ENCODE measurements at places on chromosomes 3 and 15. TPM values are rescaled to one million over a fixed set of nuclear protein-coding genes. Genes with fewer than 3 reads are reported as not detected.

The BLM gene
- total RNA-seq, result 3.6 TPM

DNA sequence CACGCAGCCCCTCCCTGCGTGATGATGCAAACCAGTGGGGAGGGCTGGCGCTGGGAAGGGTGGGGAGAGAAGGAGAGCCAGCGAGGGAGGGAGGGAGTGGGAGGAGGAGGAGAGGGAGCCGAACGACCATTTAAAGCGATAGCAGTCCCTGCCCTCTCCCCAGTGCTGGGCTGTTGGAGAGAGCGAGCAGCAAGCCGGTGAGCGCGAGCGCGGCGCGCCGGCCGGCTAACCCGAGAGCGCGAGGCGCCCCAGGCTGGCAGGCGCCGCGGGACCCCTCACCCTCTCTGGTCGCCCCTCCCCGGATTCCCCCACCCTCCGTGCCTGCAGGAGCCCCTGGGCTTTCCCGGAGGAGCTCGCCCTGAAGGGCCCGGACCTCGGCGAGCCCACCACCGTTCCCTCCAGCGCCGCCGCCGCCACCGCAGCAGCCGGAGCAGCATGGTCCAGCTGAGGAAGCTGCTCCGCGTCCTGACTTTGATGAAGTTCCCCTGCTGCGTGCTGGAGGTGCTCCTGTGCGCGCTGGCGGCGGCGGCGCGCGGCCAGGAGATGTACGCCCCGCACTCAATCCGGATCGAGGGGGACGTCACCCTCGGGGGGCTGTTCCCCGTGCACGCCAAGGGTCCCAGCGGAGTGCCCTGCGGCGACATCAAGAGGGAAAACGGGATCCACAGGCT is at the start of gene GRM7:
TSS of gene GRM7 (plus strand) at position 162 of the 671 bp plus-strand sequence.
- DNase-seq, result peak; percentile 79

DNA sequence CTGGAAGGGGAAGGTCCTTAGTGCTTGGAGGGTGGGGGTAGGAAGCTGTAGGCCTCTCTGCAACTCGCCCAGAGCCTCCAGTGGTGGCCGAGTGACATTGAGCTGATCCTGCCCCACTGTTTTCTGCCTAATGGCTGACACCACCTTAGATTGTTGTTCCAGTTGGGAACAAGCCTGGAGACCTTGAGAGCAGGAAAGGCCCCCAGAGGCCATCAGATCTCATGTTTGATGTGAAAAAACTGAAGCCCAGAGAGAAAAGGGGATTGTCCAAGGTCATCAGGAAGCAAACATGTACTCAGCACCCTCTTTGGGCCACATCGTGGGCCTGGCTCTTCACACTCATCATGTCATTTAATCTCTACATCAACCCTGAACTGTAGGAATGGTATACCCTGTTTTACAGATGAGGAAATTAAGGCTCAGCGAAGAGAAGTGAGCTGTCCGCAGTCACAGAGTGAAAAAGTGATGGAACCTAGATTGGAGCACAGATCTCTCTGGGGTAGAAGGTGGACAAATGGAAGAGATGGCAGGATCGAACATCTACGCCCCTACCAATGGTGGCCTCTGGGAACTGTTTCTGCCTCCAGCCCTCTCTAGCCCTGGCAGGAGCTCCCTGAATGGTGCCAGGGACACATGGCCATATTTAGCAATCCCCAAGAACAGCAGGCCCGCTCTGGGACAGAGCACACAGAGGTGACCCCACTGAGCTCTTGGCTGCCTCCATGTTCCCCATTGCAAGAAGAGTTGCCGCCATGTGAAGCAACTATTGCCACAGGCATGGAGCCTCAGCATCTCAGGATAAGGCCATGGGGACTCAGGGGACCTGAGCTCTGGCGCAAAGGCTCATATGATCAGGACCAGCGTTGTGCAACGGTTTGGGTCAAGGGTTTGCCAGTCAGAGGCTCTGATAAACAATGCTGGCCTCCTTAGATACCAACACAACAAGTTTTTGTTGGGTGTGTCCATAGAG is 31.6 kb upstream of the TSEN2 start:
- DNase-seq, result no peak

The NANOGP8 gene
- total RNA-seq, result not detected

The ESYT3 gene
- 0.31 TPM for total RNA-seq

The PLXND1 gene
- total RNA-seq, result 14.3 TPM

DNA sequence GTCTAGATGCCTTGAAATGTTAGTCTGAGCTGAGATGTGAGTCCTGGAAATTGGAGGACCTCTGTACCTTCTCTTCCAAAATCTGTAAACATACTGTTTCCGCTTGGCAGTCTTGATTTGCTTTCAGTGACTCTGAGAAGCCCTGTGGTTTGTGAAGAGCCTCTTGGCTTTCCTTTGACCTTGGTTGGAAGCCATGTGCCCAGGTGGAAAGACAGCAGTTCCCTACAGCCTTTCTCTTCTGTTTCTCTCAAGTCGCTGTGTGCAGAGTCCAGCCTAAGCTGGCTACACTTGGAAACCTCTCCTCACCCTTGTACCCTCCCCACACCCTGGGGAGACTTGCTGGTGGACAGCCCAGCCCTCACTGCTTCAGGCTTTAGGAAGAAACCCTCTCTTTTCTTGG is 129.8 kb upstream of the CTDSPL start:
- DNase-seq, result no peak

- no peak for DNase-seq
Observed at GRCh38 chr3:31858439-31858838, 122.6 kb downstream of the OSBPL10 start.

DNA sequence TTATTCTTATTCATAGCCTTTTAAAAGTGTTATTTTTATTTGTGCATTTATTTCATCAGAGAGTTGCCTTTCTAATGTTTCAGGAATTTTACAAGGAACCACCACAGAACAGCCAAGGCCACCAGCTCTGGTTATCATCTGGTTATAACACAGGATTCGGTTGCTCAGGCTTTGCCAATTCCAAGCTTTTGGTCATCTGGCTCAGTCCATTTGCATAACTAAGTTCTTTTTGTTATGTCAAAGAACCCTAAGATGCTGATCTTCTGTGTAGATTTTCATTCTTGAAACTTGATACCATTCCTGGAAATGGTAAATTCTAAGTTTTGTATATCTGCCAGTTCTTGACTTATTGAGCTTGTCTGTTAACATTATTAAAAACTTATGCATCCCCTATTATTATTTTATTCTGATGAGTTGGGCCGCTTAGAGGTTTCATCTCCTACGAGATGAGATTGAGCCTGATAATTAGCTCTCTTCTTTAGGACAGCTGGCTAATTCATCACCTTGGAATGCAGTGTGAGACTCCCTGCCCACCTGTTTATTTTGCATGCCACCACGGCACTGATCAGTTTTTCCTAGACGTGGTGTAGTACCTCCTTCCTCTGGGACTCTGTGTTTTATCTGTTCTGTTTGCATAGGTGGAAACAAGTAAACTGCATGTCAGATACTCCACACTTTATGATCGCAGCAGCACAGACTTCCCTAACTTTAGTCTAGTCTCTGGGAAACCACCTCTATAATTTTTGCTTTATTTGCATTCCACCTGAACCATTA is 264.8 kb downstream of the SLCO3A1 start:
- no peak for DNase-seq

The B2M gene
- 316 TPM for total RNA-seq

The PPP1R14D gene
- total RNA-seq, result not detected

The SAMMSON gene
- total RNA-seq, result 0.47 TPM

DNA sequence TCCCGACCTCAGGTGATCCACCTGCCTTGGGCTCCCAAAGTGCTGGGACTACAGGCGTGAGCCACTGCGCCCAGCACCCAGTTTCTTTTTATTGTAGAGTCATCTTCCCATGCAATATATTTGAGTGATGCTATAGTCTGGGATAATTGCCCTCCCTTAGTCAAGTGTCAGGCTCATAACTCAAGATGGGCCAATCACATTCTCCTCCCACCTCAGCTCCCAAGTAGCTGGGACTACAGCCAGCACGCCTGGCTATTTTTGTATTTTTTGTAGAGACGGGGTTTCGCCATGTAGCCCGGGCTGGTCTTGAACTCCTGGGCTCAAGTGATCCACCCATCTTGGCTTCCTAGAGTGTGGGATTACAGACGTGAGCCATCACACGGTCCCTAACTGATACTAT is 15.2 kb upstream of the PTPN9 start:
- no peak for DNase-seq

DNA sequence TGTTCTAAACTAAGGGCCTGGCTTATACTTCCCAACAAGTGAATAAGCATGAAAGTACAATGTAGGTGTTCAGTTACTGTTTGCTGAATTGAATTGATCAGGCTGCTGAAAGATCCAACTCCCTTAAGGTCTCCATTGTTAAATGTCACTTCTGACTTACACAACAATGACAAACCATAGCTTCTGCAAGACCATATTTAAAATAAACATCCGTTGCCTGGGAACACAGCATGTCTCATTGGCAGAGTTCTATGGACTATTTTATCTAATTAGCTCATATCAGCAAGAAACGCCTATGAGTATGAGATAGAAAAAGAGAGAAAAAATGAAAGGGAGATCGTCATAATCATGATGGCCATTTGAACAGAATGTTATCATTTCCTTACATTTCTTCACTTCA is 605.4 kb downstream of the FGF12 start:
- DNase-seq, result no peak

GRCh38 chr15:43998607-43999006 is 171.8 kb downstream of the WDR76 start:
- no peak for DNase-seq

The CD86 gene
- 1.7 TPM for total RNA-seq

- DNase-seq, result no peak
Observed at GRCh38 chr15:41256577-41257038, 25.5 kb downstream of the CHP1 start.

The PLCB2 gene
- total RNA-seq, result 3.3 TPM

The RAB5A gene
- 62.9 TPM for total RNA-seq

The CLSTN2 gene
- 10.3 TPM for total RNA-seq

DNA sequence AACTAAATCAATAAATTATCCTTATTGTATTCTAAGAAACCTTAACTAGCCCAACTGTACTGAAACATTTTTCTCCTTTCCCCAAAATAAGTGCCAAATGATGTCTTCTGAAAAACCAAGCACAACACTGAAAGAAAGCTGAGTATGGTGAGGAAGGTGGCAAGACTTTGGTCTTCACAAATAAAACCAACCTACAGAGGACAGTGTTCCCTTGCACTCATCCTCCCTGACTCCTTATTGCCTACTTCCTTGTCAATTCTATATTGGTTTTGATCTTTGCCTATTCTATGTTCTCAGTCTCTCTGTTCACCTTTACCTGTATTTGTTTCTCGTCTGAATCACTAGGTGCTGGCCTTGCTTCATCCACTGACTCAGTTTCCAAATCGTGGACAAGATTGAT is 490.1 kb upstream of the ZNF385D start:
- no peak for DNase-seq

DNA sequence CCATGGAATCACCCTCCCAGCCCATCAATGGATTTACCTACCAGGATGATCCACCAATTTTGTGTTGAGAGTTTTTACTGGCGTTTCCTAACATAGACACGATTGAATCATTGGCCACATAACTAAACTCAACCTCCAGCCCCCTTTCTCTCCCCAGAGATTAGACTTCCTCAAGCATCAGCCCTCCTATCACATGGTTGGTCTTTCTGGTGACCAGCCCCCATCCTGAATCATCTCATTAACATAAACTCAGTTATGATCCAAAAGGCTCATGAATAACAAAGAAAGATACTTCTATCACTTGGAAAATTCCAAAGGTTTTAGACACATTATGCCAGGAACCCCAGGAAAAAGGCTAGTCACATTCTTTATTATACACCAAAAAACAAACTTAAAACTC is 21.2 kb downstream of the PRKAR2A start:
- no peak for DNase-seq

- DNase-seq, result no peak
Observed at GRCh38 chr3:117874904-117875874, 1159.5 kb downstream of the IGSF11 start.

DNA sequence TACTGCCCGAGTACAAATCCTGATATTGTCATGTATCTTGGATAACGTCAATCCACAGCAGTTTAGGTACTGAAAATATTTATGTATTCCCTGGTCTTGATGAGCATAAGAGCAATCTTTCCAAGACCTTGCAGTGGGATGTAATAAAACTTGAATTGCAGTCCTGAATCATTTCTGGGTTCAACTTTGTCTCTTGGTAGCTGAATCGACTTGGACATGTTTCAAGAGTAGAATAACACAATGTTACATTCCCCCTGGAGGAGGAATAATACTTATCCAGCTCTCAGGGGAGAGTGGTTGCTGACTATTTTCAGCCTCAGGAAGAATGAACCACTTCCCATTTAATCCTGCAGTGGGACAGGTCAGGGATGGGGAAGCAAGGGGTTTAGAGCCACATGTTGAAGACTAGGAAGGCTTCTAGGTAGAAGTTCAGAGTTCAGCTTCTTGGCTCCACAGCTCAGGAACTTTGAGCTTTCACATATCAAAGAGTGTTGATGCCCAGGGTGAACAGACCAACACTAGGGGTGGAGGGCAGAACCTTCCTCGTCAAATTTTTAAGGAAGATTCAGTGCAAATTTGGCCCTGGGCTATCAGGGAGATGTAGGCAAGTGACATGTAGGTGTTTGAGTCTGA is 43.4 kb upstream of the GPD1L start:
- no peak for DNase-seq

- no peak for DNase-seq
Observed at GRCh38 chr15:41895491-41895890, 1.6 kb upstream of the SPTBN5 start.

The CCDC54 gene
- total RNA-seq, result 0.16 TPM

The ALS2CL gene
- total RNA-seq, result 3.9 TPM

DNA sequence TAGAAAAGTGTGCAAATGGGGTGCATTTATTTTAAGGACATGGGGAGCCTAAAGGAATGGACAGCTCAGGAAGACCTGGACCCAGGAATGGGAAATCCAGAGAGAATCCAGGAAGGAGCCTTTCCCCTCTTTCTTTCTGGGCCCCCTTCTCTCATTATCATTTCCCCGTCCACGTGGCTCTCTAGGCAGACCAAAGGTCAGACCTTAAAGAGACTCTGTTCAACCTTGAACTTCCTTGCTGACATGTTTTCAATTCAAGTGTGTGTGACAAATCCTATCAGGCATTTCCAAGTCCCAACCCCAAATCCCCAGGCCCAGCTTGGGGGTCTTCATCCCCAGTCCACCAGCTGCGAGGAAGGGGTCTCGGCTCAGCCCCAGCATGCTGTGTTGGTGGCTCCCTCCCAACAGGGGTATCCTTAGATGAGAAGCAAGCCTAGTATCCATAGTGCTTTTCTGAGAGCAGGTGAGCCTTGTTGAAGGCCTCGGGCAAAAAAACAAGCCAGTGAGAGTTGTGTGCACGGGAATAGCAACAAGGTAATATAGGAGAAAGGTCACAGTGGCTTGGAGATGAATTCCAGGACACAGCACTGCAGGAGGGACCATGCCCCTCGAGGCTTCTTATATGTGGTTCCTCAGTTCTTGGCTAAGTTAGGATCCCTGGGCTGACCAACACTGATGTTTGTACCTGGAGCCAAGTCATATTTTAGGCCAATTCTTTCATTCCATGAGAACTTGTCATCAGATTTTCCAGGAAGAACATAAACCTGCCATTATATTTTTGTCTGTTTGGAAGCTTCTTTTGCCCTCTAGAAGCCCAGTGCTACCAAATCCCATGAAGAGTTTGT is 130.0 kb downstream of the ASB7 start:
- DNase-seq, result no peak

- no peak for DNase-seq
Observed at GRCh38 chr15:90873998-90874605, 5.7 kb downstream of the FURIN start.

GRCh38 chr15:67133738-67134066 is 68.3 kb downstream of the SMAD3 start:
- DNase-seq, result no peak

The IQCF5 gene
- not detected for total RNA-seq

Measured in occipital lobe (tissue), 3 donors.